ENCODE measurements at places on chromosomes 6 and 20. TPM values are rescaled to one million over a fixed set of nuclear protein-coding genes. Genes with fewer than 3 reads are reported as not detected.

ARFGEF3 gene
- under 0.01 TPM for total RNA-seq

HLA-DRB1 gene
- total RNA-seq: 1.1 TPM

SEMG2 gene
- not detected for total RNA-seq

PSMB1 gene
- 279 TPM for total RNA-seq

EYA2 gene
- 17.7 TPM for total RNA-seq

BLOC1S5 gene
- total RNA-seq: 15.3 TPM

CST3 gene
- total RNA-seq: 229 TPM

COL9A1 gene
- total RNA-seq: not detected

ADGRF4 gene
- total RNA-seq: under 0.01 TPM

KIAA0408 gene
- total RNA-seq: 1.8 TPM

GPLD1 gene
- 0.72 TPM for total RNA-seq

RFX6 gene
- total RNA-seq: not detected

ADGB gene
- not detected for total RNA-seq

SLC22A1 gene
- total RNA-seq: 1.2 TPM

RSPH4A gene
- total RNA-seq: 0.59 TPM

SYCP2L gene
- total RNA-seq: 0.36 TPM

AGER gene
- total RNA-seq: under 0.01 TPM

UST gene
- 21.2 TPM for total RNA-seq
